ENCODE measurements at places on chromosomes 2 and 18. TPM values are rescaled to one million over a fixed set of nuclear protein-coding genes. Genes with fewer than 3 reads are reported as not detected.

The ROCK1 gene
- 114 TPM for total RNA-seq

The CYS1 gene
- not detected for total RNA-seq

The PROKR1 gene
- total RNA-seq, result not detected

The NDC80 gene
- 9.6 TPM for total RNA-seq
